ENCODE measurements at places on chromosomes 1 and 21.
A peak's percentile ranks its signal among the peaks of the same experiment; 100 is the strongest.

GRCh38 chr1:86273066-86273465, 116.5 kb upstream of the COL24A1 start:
- no peak for DNase-seq

GRCh38 chr1:117244971-117245370, 34.2 kb upstream of the VTCN1 start:
- no peak for DNase-seq

DNA sequence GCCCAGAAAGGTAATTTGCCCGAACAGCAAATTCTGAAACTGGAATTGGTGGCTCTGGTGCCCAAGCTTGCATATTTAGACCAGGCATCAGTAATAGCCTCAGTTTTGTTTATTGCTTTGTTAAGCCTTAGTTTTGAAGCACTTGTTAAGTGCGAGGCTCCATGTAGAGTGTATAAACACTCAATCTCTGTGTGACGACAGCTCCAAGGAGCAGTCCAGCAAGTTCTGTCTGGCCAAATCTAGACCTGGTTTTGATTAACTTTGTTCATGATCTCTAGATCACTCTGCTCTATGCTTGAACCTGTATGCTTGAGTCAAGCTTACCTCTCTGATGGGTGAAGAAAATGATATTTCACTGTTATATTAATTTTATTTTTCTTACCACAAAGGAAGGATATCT, 37.4 kb downstream of the DOP1B start:
- no peak for DNase-seq

- no peak for DNase-seq
Observed at GRCh38 chr21:42248783-42249597, 30.1 kb downstream of the ABCG1 start.

- no peak for DNase-seq
Observed at GRCh38 chr1:167658574-167659328, 28.7 kb downstream of the RCSD1 start.

GRCh38 chr1:43893006-43893405, 40.6 kb upstream of the ARTN start:
- DNase-seq: no peak

- no peak for DNase-seq
Observed at GRCh38 chr1:15501208-15502032, 22.6 kb downstream of the CASP9 start.

DNA sequence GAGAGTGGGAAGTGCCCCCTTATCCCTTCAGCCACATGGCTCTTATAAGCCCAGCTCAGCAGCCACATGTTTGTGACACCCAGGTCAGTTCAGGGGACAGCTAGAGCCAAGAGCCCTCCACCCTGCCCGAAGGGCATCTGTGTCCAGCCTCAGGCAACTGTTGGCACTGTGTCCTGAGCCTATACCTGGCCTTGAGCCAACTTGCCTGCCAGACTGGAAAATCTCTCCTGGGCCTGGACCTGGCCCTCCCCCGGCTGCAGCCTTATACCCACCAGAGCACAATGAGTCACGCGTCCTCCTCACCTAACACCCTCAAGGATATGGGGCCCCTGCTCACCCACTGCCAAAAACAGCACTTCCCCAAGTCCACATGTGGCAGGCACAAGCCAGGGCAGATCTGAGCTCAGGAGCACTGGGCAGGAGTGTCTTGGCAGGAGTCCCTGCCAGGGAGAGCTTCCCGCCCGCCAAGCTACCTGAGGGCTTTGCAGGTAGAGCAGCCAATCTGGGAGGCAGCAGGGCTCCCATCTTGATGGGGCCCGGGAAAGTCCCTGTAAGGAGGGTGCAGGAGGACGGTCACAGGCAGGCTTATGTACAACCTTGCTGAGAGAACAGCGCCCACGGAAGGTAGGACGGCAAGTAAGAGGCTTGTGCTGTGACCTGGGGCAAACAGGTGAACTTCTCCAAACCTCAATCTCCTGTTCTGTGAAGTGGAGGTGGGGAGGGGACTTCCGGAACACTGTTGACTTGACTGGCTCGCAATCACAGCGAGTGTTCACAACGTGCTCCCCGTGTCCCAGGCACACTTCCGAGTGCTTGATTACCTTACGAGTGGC, 19.8 kb upstream of the HSPG2 start:
- no peak for DNase-seq

- no peak for DNase-seq
Observed at GRCh38 chr1:165577707-165578106, 33.9 kb downstream of the LRRC52 start.

DNA sequence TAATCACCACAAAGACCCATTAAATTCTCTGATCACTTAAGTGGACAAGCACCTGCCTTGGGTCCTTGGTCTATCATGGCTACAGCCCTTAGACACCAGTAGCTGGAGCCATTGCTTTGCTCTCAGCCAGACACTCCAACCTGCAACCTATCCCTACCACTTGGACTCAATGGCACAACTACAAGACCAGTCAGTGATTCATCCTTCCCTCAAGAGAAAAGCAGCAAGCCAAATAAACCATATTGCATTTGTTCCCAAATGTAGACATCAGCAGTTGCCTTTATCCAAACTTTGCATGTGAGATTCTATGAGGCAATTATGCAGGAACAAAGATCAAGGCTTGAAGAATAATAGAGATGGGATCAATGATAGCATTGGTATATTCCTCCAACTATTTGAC, 263.4 kb downstream of the HHIPL2 start:
- DNase-seq: no peak

DNA sequence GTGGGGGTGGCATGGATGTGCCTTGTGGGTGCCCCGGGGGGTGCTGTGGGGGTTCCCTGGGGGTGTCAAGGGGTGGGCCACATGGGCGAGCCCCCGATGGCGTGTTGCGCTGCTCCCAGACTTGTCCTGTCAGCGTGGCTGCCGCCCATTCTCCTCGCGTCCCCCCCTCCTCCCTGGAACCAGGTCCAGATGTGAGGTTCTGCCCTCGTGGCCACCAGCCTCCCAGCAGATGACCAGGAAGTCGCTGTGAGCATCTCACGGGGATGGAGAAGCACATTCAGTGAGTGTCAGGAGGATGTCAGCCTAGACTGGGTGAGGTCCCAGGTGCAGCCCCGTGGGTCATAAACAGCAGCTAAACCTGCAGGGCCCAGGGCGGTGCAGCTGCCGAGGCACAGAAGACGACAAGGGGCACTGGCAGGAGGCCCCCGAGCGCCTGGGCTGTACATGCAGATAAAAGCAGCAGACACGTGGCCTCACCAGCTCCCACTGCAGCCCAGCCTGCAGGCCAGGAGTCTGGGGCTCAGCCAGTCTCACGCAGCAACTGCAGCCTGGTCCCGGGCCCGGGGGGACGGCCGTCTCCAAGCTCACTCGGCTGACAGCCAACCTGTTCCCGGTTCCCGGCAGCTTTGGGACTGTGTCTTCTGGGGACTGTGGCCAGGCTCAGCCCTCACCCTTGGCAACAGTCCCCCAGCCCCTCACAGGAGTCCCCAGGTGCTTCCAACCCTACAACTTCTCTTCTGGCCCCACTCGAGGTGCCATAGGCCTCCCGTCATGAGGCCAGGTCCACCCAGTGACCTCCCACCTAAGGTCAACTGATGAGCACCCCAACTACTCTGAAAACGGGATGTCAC, 17.5 kb upstream of the COL6A2 start:
- peak; percentile 67 for DNase-seq

DNA sequence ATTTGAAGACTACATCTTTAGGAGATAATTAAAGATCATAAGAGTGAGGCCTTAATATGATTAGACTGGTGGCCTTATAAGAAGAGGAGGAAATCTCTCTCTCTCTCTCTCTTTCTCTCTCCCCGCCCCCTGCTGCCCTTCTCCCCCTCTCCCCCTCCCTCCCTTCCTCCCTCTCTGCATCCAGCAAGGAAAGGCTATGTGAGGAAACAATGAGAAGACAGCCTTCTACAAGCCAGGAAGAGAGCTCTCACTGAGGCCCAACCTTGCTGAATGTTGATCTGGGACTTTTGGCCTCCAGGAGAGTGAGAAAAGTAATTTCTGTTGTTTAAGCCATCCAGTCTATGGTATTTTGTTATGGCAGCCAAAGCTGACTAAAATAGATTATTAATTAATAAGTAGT, 21.6 kb downstream of the FOXD3 start:
- DNase-seq: no peak

DNA sequence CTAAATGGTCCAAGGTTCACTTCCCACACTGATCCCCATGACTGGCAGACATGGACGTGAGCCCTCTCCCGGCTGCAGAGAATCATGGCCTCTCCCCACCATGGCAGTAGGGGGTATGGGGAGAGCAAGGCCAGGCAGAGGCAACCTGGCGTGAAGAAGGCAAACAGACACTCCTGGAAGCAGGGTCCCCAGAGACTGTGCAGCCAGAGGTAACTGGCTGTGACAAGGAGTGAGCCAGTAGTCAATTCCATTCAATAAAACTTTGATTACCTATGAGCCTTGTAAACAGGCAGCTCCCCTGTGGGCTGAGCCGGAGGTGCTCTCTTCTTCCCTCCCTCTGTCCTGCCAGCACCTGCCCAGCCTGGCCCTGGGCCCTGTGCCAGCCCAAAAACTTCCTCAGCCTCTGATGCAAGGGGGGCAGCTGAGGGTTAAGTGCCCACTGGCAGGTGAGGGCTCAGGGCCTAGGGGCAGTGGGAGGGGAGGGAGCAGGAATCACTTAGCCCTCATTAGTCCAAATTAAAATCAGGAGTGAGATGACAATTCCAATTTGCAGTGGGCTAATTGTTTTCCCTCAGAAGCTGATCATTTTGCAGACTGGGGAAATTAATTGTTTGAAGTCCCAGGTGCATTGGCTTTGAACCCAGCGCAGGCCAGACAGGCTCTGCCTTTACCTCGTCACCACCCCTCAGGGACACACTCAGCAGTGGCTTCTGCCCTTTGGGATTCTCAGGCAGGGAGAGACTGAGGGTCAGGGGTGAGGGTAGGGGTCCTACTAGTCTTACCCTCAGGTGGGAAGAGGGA, 35.6 kb downstream of the LRRN2 start:
- DNase-seq: no peak

DNA sequence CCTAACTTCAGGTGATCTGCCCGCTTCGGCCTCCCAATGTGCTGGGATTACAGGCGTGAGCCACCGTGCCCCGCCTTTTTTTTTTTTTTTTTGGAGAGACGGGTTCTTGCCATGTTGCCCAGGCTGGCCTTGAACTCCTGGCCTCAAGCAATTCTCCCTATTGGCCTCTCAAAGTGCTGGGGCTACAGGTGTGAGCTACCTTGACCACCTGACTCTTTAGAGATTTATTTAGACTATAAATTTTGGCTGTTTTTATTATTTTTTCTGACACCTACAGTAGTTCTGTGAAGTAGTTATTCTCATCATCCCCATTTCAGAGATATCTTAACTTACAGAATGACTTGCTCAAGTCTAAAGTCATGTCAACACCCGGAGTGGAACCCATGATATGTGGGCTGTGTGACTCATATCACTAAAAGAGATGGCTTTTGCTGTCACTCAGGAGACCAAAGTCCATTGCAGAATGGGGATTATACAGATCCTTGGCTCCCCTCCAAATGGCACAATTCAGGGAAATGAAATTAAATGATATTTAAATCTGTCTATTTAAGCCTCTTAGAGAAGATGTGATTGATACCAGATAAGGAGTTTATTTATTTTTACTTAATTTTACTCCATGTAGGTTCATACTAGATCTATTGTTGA, 93.2 kb downstream of the CTH start:
- DNase-seq: no peak

DNA sequence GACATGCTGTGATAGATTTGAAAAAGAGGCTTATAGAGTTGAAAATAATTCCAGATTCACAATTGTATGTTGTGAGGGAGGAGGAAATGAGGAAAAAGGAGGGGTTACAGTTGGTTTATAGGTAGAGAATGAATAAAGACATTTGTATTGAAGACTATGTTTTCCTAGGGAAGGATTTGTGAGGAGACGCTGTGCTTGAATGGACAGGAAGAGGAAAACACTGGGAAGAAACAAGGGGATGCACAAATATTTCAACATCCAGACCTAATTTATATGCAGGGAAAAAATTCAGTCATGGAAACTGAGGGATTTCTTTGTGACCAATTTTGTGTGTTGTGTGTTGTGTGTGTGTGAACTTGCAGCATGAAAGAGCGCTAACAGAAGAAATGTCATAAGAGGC, 92.6 kb upstream of the B3GALT2 start:
- no peak for DNase-seq

GRCh38 chr1:31657972-31658510, 13.4 kb upstream of the PEF1 start:
- DNase-seq: no peak
